Fibroblast of pulmonary artery (primary cell): ENCODE measurements at places on chromosomes 2 and 18.
A peak's percentile ranks its signal among the peaks of the same experiment; 100 is the strongest.

GRCh38 chr2:39679805-39680204, 14.1 kb downstream of the TMEM178A start:
- DNase-seq = no peak

DNA sequence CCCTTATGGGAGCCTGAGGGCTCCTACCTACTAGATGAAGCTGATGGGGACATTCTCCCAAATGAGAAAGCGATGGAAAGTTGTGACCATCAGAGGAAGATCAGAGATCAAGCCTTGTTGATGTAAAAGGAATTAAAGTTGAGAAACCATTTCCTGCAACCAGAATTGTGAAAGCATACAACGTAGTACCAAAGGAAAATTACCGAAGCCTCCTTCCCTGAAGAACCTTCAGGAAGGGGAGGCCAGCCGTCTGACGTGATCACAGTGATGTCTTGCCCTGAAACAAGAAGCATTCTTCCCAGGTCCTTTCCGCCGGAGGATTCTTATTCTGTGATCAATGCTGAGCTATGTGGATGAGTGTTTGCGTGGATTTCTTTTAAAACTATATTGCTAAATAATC, 211.6 kb upstream of the TNP1 start:
- DNase-seq = peak; percentile 89

DNA sequence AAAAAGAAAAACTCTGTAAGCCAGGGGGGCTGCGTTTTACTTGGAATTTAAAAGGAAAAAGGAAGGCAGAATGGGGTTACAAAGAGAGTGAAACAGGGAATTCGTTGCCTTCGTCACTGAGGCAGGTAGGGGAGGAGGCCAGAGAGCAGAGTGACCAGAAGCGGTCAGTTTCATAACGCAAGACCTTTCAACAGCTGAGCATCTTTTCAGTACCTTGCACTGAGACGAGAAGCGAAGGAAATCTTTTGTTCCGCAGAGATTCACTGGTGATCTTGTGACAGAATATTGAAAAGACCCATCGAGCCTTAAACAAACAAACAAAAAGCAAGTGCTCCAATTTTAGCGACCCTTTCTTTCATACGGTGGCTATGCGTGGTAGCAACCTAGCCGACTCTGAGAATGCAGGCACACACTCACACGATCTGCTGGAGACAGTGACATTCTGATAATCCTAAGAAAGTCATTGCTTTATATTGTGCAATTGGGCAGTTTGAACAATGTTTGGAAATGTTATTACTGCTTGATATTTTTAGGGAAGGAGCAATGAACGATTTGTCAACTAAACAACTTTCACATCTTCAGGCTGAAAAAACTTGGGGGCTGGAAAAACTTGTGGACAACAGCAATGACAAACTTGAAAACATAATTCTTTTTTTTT, 93.8 kb upstream of the ODC1 start:
- no peak for DNase-seq

DNA sequence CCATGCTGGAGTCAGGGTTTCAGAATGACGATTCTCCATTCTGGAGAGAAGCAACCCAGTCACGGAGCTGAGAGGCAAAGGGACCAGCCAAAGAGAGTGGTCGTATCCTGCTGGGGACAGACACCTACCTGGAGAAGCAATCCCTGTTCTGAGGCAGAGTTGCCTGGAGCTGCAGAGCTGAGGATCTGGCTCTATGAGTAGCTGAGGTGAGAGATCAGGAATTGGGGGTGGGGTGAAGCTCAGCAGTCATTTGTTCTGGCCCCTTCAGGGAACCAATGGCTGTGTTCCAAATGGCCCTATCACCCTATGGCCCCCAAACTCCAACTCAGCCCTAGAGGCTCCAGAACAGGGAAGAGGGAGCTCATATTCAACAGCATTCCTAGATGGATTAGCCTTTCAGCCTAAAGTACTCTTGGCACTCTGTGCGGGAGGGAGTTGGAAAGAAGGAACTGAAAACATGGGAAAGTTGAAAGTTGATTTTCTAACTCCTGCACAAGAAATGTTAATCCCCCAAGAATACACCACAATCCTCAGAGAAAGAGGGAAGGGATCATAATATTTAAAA, 3.3 kb upstream of the ATRAID start:
- DNase-seq = no peak

DNA sequence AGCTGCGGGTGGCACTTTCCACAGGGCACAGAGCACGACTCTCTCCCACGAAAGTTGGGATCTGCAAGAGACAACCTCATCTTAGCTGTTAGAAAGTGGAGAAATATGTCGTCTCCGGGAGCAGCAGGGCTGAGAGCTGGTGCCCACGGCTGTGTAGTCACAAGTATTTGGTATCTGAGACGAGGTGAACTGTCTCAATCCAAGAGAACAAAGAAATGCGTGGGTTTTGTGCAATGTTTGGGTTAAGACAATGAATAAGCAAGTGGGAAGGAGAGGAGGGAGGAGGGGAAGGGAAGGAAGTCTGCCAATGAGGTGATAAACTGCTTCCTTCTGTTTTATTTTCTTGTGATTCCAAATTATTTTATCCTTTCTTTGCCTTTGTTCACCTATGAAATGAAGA, 18.0 kb downstream of the DYTN start:
- DNase-seq = peak; percentile 46

DNA sequence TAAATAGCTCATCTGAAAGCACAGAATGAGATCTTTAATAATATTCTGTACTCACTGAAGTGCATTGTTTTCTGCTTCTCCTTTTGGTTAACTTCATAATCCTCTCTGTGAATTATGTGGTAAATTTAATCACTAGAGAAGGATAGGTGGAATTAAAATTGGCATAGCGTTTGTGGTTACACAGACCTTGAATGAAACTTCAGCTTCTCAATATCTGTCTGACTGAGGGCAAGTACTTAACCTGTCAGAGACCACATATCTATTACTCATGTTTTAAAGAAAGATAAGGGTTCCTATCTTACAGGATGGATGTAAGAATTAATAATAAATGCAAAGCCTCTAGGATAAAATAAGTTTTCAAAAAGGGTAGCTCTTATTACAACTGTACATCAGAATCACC, 861.8 kb downstream of the TRIB2 start:
- no peak for DNase-seq

DNA sequence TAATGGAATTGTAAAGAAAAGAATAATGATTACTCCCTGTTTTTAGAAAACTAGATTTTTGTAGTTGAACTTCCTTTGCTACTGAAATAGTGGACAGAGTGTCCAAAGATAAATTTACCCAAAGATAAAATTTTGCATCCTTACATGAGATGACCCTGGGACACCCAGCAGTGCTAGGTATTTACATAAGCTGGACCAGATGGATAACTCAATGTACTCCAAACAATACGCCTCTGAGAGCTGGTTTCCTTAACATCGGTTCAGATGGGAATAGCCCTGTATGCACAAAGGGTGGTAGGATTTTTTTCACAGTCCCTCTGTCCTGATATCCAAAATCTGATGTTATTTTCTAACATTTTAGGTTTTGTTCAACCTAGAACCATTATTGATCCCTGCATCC, 432.1 kb upstream of the ID2 start:
- DNase-seq = no peak

GRCh38 chr2:42847596-42848151, 55.3 kb upstream of the HAAO start:
- no peak for DNase-seq

DNA sequence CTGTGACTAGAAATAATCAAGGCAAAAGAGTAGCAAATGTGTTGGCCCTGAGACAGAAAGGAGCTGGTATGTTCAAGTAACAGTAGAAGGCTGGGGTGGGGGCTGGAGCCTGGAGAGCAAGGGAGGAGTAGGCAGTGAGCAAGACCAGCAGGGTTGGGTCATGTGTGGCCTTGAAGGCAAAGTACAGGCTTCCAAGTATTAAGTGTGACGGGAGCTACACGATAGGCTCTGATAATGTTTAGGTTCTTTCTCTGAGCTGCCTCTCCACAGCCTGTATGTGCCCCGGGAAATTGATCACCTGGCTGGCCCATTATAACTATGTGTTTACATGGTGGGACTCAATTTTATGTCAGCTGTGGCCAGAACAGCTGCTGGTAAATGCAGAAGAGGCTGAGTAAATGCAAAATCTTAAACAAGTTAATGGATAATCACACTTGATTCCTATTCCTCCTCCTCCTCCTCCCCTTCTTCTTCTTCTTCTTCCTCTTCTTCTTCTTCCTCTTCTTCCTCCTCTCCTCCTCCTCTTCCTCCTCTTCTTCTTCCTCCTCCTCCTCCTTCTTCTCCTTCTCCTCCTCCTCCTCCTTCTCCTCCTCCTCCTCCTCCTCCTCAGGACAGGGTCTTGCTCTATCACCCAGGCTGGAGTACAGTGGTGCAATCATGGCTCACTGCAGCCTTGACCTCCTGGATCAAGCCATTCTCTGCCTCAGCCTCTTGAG, 9.3 kb downstream of the IL1F10 start:
- no peak for DNase-seq

GRCh38 chr2:58350484-58350883, 109.4 kb upstream of the FANCL start:
- DNase-seq = no peak

DNA sequence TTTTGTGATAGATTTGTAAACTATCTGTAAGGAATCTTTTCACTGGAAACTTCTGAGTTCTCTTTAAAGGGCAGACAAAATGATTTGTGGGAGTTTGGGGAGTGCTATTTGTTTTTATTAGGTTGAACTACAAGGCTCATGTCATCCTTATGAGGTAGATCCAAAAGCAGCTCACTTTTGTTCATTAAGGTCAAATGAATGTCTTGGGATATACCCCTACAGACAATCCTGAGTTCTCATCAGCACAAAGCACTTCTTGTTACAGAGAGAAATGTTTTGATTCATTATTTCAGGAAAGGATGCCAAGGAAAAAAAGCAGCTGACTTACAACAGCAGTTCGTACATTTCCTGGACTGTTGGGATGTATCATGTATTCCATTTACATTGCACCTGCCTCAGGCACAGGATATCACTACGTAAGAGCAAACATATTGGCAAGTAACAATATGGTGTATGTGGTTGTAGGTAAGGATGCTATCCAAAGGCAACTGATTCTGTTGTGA, 68.9 kb downstream of the DCC start:
- no peak for DNase-seq

- no peak for DNase-seq
These were observed 437.1 kb downstream of the DCDC2C start for GRCh38 chr2:4140281-4140970.

- DNase-seq = no peak
These were observed 418.0 kb downstream of the MEIS1 start for GRCh38 chr2:66852953-66853352.

DNA sequence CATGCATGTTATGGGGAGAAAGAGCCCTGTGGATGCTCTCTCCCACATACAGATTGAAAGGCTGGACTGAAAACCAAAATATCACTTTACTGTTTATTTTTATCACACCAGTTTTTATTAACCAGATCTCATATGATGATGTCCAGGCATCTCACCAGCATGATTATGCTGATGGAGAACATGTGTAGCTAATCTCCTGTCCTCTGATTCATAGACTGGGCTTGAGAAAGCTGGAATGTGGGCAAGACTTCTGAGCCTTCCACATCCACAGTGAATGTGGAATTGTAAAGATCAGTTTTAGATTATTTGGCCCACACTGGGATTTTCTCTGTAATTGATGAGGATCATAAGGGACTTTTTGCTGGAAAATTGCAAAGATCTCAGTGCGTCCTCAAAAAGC, 137.9 kb downstream of the ICOS start:
- DNase-seq = no peak

- DNase-seq = no peak
These were observed 14.0 kb downstream of the USP14 start for GRCh38 chr18:172361-172760.

DNA sequence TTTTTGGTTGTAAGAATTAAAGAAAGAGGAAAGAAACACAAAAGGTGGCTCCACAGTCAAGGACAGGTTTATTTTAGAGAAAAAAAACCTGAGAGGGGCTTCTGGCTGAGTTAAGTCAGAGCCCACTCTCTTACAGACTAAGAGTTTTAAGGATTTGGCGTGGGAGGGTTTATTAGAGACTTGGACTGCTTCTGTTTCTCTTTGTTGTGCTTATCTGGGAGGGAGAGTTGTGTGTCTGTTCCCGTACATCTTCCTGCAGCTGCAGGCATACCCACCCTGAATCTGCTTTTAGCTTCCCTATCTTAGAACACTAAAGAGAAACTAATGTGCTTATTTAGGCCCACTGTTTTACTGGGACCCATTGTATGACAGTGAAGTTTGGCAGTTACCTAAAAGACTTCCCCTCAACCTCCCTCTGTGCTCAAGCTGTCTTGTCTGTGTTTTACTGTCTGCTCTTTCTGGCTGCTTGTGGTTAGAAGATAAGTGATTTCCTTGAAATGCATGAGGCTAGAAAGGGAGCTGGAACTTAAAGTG, 2.7 kb downstream of the RSAD2 start:
- no peak for DNase-seq

GRCh38 chr2:146893500-146894041, 951.3 kb upstream of the ACVR2A start:
- DNase-seq = peak; percentile 22

- DNase-seq = peak; percentile 85
These were observed 109.8 kb downstream of the PARD3B start for GRCh38 chr2:204655101-204655500.

- DNase-seq = no peak
These were observed 80.5 kb downstream of the HAUS1 start for GRCh38 chr18:46184727-46185126.

- DNase-seq = no peak
These were observed 141.8 kb downstream of the HRH4 start for GRCh38 chr18:24602201-24602600.

- no peak for DNase-seq
These were observed 12.9 kb downstream of the IGFBP2 start for GRCh38 chr2:216646116-216646515.

- no peak for DNase-seq
These were observed 113.6 kb downstream of the PDCL3 start for GRCh38 chr2:100676346-100676745.

DNA sequence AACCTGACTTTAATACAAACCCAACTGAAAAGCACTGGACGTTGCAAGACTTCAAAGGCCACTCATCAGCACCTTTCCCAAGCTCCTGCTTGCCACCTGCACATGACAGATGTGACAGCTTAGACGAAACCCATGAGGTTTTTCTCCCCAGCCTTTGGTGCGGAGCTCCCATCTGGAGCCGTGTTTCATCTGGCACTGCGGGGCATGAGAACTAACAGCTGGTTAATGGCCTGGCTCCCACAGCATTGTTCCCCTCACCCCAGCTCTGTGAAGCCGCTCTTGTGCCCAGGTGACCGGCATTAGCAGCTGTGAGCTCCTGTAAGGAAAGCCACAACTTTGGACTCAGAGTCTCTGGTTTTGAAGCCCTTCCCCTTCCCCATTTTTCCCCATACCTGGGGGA, 50.9 kb downstream of the GALR1 start:
- no peak for DNase-seq

DNA sequence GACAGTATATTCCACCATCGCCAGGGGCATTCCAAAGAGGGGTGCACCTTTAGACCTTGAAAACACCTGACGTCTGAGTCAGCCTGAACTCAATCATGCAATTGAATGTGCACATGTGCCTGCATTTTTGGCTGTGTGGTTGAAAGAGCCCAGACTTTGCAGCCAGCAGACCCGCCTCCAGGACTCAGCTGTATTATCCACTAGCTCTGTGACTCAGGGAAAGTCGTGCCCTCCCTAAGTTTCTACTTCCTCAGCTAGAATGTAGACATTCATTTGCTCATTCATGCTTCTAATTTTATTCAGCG, 94.2 kb downstream of the LRRC30 start:
- peak; percentile 37 for DNase-seq
